ENCODE measurements at places on chromosomes 12 and 14. TPM values are rescaled to one million over a fixed set of nuclear protein-coding genes. Genes with fewer than 3 reads are reported as not detected.

Gene NUAK1
- 37.7 TPM for total RNA-seq

Gene TPPP2
- total RNA-seq: not detected

Gene KRT75
- total RNA-seq: not detected

Gene PPP1R3E
- 9.3 TPM for total RNA-seq

Gene IFI27
- 106 TPM for total RNA-seq

Gene GRIP1
- 3.4 TPM for total RNA-seq

GRCh38 chr14:61296719-61297502 lies 15.8 kb upstream of the TMEM30B start:
- H3K4me3 ChIP-seq: no peak overlapping the region
- no peak overlapping the region for H3K27ac ChIP-seq
- DNase-seq: no peak
- no peaks in the 10 kb centered on the region for H3K27me3 ChIP-seq
- no peaks in the 10 kb centered on the region for H3K4me1 ChIP-seq
- H3K36me3 ChIP-seq: no peaks in the 10 kb centered on the region

GRCh38 chr14:35482994-35483515 lies 50.9 kb upstream of the INSM2 start:
- no peaks in the 10 kb centered on the region for H3K36me3 ChIP-seq
- H3K4me1 ChIP-seq: no peaks in the 10 kb centered on the region
- no peak overlapping the region for H3K27ac ChIP-seq
- H3K4me3 ChIP-seq: no peak overlapping the region

DNA sequence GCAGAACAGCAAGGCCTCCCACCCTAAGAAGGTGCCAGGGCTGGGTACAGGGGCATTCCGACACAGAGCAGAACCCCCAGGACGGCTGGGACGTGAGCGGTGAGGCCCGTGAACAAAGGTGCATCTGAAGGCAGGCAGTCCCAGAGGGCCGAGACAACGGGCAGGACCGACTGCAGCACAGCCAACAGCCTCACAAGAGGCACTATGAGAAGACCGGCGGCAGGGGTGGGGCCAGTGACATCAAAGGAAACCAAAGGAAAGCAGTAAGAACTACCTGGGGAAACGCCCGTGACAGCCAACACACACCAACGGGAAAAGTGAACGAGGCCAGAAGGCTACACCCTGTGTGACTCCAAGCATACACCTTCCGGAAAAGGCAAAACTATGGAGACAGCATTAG lies 9.1 kb downstream of the BTBD6 start:
- no peak overlapping the region for H3K27ac ChIP-seq
- no peak overlapping the region for H3K4me3 ChIP-seq
- no peaks in the 10 kb centered on the region for H3K27me3 ChIP-seq
- no peaks in the 10 kb centered on the region for H3K36me3 ChIP-seq
- H3K4me1 ChIP-seq: no peaks in the 10 kb centered on the region

DNA sequence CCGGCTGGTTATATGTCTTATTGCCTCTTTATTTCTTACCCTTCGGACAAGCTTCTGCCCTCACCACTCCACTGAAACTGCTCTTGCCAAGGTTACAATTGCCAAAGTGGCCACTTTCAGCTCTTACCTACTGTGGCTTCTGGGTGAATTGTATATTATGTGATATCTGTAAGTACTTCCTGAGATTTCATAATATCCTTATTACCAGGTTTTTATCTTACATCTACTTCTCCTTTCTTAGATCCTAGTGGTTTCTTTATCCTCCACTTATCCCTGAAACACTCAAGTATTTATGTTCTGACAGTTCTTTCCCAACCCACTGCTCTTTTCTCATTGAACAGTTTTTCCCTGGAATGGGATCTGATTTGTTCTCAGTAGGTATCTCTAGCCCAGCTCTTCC lies 10.5 kb downstream of the CELA1 start:
- H3K36me3 ChIP-seq: no peaks in the 10 kb centered on the region
- no peaks in the 10 kb centered on the region for H3K27me3 ChIP-seq
- no peak for DNase-seq
- no peak overlapping the region for H3K4me3 ChIP-seq

GRCh38 chr12:17507336-17507735 lies 582.7 kb downstream of the RERGL start:
- no peaks in the 10 kb centered on the region for H3K4me1 ChIP-seq
- H3K36me3 ChIP-seq: no peaks in the 10 kb centered on the region
- no peak overlapping the region for H3K27ac ChIP-seq
- DNase-seq: no peak
- H3K4me3 ChIP-seq: no peak overlapping the region
- no peaks in the 10 kb centered on the region for H3K27me3 ChIP-seq

- no peaks in the 10 kb centered on the region for H3K27me3 ChIP-seq
- no peak for DNase-seq
- H3K4me1 ChIP-seq: no peaks in the 10 kb centered on the region
- no peak overlapping the region for H3K4me3 ChIP-seq
- H3K36me3 ChIP-seq: no peaks in the 10 kb centered on the region
- H3K27ac ChIP-seq: no peak overlapping the region
Measured at GRCh38 chr14:51369814-51370213, 129.8 kb downstream of the TMX1 start.

- no peaks in the 10 kb centered on the region for H3K27me3 ChIP-seq
- DNase-seq: no peak
- H3K36me3 ChIP-seq: no peaks in the 10 kb centered on the region
Measured at GRCh38 chr12:24778486-24779304, 170.2 kb downstream of the BCAT1 start.

DNA sequence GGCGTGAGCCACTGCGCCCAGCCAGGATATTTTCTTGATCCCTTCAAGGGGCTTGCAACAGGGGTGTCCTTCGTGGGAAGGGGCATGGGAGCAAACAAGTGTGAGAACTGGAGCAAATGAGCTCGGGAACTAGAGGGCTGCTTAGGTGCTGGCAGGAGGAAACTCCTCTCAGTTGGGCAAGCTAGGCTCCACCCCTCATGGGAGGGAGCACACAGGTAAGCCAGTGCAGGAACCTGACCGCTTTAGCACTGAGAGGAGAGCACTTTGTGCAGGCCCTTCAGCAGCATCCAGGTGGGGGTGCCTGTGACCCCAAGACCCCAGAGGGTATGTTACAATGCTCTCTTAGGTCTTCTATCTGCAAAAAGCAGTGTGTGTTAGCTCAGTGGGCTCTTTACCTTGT lies 755.4 kb upstream of the MDGA2 start:
- no peak overlapping the region for H3K27ac ChIP-seq
- DNase-seq: peak; percentile 51
- H3K36me3 ChIP-seq: no peaks in the 10 kb centered on the region
- H3K27me3 ChIP-seq: no peaks in the 10 kb centered on the region
- H3K4me1 ChIP-seq: no peaks in the 10 kb centered on the region
- no peak overlapping the region for H3K4me3 ChIP-seq

DNA sequence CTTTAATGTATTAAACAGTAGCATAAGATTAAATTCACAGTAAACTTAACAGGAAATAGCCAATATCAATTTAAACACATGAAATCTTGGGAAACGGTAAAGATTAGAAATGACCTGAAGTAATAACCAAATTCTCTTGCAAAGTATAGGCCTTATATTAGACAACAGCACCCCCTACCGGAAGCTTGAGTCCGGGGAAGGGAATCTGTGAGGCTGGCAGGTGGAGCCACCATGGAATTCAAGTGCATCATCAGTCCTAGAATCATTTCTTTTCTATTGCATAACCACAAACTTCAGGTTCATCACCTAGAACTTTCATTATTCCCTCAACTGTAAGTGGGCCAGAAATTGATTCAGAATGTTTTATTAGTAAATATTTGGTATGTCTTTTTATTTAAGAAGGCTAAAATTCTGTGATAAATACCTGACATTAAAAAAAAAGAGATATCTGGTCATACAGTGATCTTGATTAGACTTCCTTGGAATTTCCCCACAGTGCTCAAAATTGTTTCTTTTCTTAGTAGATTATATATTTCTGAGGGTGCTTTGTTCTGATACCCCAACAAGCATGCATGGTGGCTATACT lies 48.6 kb downstream of the AP5M1 start:
- no peak overlapping the region for H3K4me3 ChIP-seq
- peak; percentile 78 for DNase-seq
- no peak overlapping the region for H3K27ac ChIP-seq
- H3K36me3 ChIP-seq: no peaks in the 10 kb centered on the region

DNA sequence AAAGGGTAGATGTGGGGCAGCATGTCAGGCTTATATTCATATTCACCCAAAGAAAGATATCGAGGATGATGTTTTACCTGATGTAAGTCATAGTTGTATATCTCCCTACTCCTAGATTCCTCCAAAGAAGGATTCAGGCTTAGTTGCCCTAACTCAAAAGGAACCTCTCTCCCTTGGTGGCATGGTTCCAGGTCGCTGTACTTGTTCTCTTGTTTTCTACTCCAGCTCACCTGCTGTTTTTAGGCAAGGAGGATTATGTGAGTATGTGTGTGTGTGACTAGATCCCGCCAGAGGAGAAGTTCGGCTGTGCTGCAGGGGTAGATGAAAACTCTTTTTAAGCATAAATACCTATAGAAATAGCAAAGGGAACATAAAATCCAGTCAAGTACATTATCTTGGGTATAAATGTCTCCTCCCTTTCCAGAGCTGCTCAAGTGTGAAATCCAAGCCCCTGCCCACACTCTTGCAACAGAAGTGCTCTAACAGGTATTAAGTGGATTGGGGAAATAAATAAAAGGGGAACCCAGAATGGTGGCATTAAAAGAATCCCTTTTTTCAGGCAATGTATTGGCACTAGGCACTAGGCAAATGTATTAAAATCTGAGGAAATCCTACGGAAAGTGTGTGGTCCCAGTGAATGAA lies 375.7 kb downstream of the ZFP36L1 start:
- H3K27ac ChIP-seq: no peak overlapping the region
- no peaks in the 10 kb centered on the region for H3K36me3 ChIP-seq
- H3K4me3 ChIP-seq: no peak overlapping the region
- no peak for DNase-seq
- no peaks in the 10 kb centered on the region for H3K4me1 ChIP-seq

DNA sequence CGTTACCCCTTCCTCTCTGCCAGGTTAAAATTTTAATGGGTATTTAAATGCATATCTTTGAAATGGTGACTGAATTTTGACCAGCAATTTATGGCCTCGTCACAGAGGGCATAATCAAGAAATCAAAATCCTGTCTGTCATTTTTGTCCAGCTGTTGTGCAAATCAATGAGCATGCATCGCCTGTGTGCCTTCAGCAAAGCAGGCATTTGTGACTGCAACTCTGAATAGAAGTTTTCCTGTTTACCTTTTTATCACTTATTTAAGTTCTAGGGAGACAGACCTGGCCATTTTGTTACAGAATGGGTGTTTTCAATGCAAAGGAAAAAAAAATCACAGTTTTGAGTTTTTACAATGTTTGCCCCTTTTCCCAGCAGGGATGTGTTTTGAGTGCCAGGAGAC lies 107.4 kb downstream of the PPM1A start:
- no peaks in the 10 kb centered on the region for H3K27me3 ChIP-seq
- no peaks in the 10 kb centered on the region for H3K4me1 ChIP-seq
- no peaks in the 10 kb centered on the region for H3K36me3 ChIP-seq
- H3K4me3 ChIP-seq: no peak overlapping the region
- H3K27ac ChIP-seq: no peak overlapping the region
- DNase-seq: no peak

GRCh38 chr14:64654246-64654900 lies 49.9 kb upstream of the PLEKHG3 start:
- H3K4me3 ChIP-seq: no peak overlapping the region
- no peak for DNase-seq
- H3K27me3 ChIP-seq: no peaks in the 10 kb centered on the region
- H3K36me3 ChIP-seq: no peaks in the 10 kb centered on the region

DNA sequence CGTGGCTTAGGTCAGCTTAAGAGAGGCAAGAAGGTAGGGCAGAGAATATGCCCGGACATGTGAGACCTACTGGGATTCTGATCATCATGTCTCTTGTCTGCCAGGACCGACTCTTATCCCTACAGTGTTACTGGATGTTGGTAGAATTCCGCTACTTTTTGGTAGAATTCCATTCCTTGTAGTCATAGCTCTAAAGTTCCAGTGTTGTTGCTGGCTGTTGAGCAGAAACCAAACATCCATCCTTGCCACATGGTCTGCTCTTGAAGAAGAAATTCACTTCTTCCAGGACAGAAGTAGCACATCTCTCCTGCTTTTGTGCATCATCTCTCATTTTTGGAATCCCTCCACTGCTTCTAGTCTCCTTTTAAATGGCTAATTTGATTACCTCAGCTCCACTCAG lies 453.7 kb downstream of the RPL10L start:
- no peaks in the 10 kb centered on the region for H3K36me3 ChIP-seq
- no peak overlapping the region for H3K27ac ChIP-seq
- no peaks in the 10 kb centered on the region for H3K4me1 ChIP-seq
- H3K27me3 ChIP-seq: no peaks in the 10 kb centered on the region
- no peak for DNase-seq

DNA sequence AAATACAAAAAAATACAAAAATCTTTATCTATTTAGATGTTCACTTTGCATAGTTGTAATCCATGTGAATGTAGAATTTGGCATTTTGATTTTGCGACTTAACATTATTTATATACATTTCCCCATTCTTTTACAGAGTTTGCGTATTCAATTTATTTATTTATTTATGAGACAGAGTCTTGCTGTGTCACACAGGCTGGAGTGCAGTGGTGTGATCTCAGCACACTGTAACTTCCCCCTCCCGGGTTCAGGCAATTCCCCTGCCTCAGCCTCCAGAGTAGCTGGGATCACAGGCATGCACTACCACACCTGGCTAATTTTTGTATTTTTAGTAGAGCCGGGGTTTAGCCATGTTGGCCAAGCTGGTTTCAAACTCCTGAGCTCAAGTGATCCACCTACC lies 25.3 kb upstream of the STRN3 start:
- H3K36me3 ChIP-seq: no peaks in the 10 kb centered on the region
- no peak for DNase-seq
- no peaks in the 10 kb centered on the region for H3K4me1 ChIP-seq
- H3K27me3 ChIP-seq: no peaks in the 10 kb centered on the region

- H3K36me3 ChIP-seq: no peaks in the 10 kb centered on the region
- H3K4me3 ChIP-seq: no peak overlapping the region
- no peak overlapping the region for H3K27ac ChIP-seq
- no peaks in the 10 kb centered on the region for H3K27me3 ChIP-seq
- no peak for DNase-seq
Measured at GRCh38 chr14:82385048-82385447, 851.4 kb upstream of the SEL1L start.

- H3K4me1 ChIP-seq: no peaks in the 10 kb centered on the region
- no peaks in the 10 kb centered on the region for H3K27me3 ChIP-seq
- H3K4me3 ChIP-seq: no peak overlapping the region
- no peaks in the 10 kb centered on the region for H3K36me3 ChIP-seq
Measured at GRCh38 chr14:47240748-47241437, 434.5 kb downstream of the MDGA2 start.

DNA sequence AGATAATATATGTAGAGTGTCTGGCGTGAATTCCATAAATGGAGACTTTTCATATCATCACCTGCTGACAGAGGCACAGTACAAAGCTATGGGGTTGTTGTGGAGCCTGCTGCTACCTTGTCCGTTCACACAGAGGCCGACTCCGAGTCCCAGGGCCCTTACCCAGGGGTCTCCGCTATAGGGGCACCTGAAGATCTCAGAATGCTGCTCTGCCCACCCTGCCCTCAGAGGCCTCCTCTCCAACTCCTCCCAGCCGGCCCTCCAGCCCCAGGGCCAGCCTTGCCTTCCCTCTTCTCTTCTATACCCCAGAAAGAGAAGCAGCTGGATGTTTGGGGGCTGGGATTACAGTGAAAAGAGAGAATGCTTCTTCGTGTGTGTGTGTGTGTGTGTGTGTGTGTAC lies 21.3 kb downstream of the NCKAP5L start:
- no peak overlapping the region for H3K27ac ChIP-seq
- no peaks in the 10 kb centered on the region for H3K36me3 ChIP-seq
- H3K4me1 ChIP-seq: no peaks in the 10 kb centered on the region
- H3K4me3 ChIP-seq: no peak overlapping the region
- DNase-seq: peak; percentile 52
- H3K27me3 ChIP-seq: no peaks in the 10 kb centered on the region

GRCh38 chr14:92520102-92521057 lies 6.8 kb downstream of the RIN3 start:
- no peaks in the 10 kb centered on the region for H3K4me1 ChIP-seq
- no peak overlapping the region for H3K4me3 ChIP-seq
- no peak for DNase-seq
